Activated CD8-positive, alpha-beta memory T cell treated with anti-CD3 and anti-CD28 coated beads for 36 hours (primary cell): ENCODE measurements at places on chromosomes 7 and 10. TPM values are rescaled to one million over a fixed set of nuclear protein-coding genes. Genes with fewer than 3 reads are reported as not detected.

The OR6V1 gene
- not detected for total RNA-seq

The BAG3 gene
- 16.4 TPM for total RNA-seq

The SH2D4B gene
- 0.11 TPM for total RNA-seq

The DNAH11 gene
- total RNA-seq: not detected

The TSPAN12 gene
- total RNA-seq: not detected

The CPA4 gene
- total RNA-seq: not detected

The NCF1 gene
- 0.25 TPM for total RNA-seq

The MPP7 gene
- total RNA-seq: 4.5 TPM

The CC2D2B gene
- not detected for total RNA-seq

The METTL27 gene
- total RNA-seq: 0.21 TPM

The SKIDA1 gene
- 0.08 TPM for total RNA-seq

The ELN gene
- 0.06 TPM for total RNA-seq

The PLCE1 gene
- total RNA-seq: not detected

The MACC1 gene
- 0.70 TPM for total RNA-seq

The CADPS2 gene
- not detected for total RNA-seq

The PRPS1L1 gene
- total RNA-seq: not detected

The HPS1 gene
- 47.8 TPM for total RNA-seq

The RADIL gene
- 0.29 TPM for total RNA-seq

The NPFFR1 gene
- total RNA-seq: not detected

The HOXA6 gene
- not detected for total RNA-seq

The WNT8B gene
- not detected for total RNA-seq

The PILRA gene
- total RNA-seq: 0.48 TPM

The AKR1B1 gene
- total RNA-seq: 122 TPM

The FOXI2 gene
- not detected for total RNA-seq

The PLA2G12B gene
- total RNA-seq: not detected

The ZWINT gene
- total RNA-seq: 116 TPM

The LRRD1 gene
- not detected for total RNA-seq

The GBX1 gene
- not detected for total RNA-seq

The OR13A1 gene
- total RNA-seq: not detected

The ZNF804B gene
- total RNA-seq: not detected

The SPDYE16 gene
- total RNA-seq: 0.30 TPM

The MMP21 gene
- not detected for total RNA-seq

The LIPK gene
- not detected for total RNA-seq

The GRID2IP gene
- total RNA-seq: 0.40 TPM

The KCTD7 gene
- total RNA-seq: 9.3 TPM

The DRGX gene
- not detected for total RNA-seq

The HMX3 gene
- total RNA-seq: 0.25 TPM

The FAM180A gene
- not detected for total RNA-seq

The CCDC172 gene
- not detected for total RNA-seq

The CALHM1 gene
- total RNA-seq: not detected

The FZD8 gene
- total RNA-seq: 0.59 TPM

The LEP gene
- not detected for total RNA-seq

The HECW1 gene
- total RNA-seq: not detected

The MRPS33 gene
- total RNA-seq: 106 TPM

The REPIN1 gene
- 60.7 TPM for total RNA-seq

The SPRN gene
- not detected for total RNA-seq

The NRCAM gene
- 0.21 TPM for total RNA-seq

The GIMAP8 gene
- total RNA-seq: 7.5 TPM

The ZNF503 gene
- total RNA-seq: 0.36 TPM

The VPS41 gene
- total RNA-seq: 67.6 TPM

The NUTM2E gene
- not detected for total RNA-seq
